ENCODE measurements at places on chromosomes 7 and 10.
A peak's percentile ranks its signal among the peaks of the same experiment; 100 is the strongest.

DNA sequence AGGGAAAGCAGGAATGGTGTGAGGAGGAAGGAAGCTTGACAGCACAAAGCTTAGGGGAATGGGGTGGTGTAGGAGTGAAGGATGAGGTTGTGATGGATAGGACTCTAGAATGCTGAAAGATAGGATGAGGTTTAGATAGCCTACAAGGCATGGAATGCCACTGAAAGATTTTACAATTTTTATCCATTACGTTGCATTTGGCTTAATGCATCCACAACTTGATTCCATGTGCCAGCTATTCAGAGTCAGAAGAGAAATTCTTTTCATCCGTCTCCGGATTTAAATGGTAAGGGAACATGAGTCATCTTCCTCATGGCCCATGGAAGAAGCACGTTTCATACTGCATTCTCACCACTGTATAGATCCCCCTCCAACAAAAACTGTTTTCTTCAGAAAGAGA, 212.4 kb upstream of the BMPER start:
- no peak for DNase-seq

DNA sequence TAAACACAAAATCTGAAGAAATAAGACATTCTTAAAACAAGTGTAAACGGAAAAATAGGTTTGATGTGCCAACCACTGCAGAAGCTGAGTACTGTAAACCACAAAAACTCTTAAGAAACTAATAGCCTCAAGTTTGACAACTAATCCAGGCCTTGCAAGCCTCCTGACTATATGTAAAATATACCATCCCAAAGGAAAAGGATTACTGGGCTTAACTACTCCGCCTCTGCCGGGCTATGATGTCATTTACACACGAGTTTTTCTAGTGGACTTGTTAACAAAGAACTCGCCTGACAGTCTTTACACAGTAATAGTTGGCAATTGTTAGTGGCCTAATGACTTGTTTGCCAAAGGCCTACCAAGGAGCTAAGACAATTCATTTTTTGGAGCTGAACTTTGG, 2.1 kb downstream of the KIF5B start:
- DNase-seq = no peak

- no peak for DNase-seq
These were observed 18.4 kb downstream of the PPIA start for GRCh38 chr7:44814919-44815318.

DNA sequence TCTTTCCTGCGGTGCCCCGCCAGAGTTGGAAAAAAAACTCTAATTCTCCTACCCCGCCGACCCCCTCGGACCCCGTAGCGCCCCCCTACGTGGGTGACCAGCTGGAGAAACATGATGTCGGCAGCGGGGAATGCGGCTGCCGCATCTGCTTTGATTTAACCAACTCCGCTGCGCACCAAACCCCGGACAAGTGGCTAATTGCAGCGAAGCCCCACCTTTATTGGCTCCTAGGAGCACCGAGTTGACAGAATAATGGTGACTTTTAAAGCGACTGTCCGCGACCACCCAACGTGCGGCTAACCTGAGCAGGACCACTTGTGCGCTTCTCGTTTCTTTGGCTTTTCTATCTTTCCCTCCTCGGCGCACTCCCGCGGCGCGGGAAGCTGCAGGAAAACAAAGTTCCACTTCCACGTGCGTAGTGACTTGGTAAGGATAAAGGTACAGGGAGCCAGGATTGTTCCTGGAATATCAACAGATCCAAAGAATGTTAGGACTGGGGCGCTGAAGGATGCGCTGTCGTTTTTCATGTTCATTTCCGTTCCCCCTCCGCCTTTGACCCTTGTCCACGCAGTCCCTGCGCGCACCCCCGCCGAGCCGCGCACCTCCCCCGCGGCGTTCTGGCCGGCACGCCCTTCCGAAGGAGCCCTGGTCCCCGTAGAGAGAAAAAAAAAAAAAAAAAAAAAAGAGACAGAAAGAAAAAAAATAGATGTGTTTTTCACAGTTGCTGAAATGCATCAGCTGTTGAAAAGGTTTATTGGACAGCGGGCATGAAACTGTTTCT, 1.4 kb downstream of the WNT16 start:
- DNase-seq = no peak

- no peak for DNase-seq
These were observed 508.9 kb downstream of the SORCS1 start for GRCh38 chr10:106655636-106656035.

DNA sequence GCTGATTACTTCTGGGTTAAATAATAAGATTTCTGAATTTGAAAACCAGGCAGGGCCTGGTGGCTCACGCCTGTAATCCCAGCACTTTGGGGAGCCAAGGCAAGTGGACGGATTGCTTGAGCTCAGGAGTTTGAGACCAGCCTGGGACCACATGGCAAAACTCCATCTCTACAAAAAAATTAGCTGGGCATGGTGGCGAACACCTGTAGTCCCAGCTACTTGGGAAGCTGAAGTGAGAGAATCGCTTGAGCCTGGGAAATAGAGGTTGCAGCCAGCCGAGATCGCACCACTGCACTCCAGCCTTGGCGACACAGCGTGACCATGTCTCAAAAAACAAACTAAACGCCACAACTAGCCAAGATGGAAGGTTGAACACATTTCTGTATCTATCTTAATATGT, 3.5 kb downstream of the CYCS start:
- no peak for DNase-seq

DNA sequence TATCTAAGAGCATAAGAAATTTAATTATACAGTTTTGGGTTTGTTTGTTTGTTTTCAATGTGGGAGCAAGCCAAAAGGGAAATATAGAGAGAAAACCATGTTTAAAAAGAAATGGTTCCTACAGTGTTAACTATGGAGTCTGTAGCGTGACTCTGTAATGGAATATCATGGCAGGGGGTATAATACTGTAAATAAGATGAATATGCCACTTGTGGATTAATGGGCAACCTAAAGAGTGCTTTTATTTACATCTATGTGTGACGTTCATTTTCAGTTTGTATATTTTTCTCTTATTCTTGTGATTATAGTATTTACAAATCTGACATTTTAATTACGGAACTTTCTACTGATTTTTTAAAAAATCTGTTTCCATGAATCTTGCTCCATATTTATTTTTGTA, 95.9 kb downstream of the POLL start:
- DNase-seq = no peak

DNA sequence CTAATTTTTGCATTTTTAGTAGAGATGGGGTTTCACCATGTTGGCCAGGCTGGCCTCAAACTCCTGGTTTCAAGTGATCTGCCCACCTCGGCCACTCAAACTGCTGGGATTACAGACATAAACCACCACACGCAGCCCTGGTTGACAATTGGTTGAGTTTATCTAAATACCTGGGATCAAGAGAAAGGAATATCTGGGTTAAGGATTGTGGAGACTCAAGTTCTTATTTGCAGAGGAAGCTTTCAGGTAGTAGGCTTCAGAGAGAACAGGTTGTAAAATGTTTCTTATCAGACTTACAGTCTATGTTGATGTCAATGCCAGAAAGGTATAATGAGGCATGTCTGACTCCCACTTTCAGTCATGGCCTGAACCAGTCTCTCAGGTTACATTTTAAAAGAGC, 5.9 kb upstream of the TMEM254 start:
- no peak for DNase-seq

DNA sequence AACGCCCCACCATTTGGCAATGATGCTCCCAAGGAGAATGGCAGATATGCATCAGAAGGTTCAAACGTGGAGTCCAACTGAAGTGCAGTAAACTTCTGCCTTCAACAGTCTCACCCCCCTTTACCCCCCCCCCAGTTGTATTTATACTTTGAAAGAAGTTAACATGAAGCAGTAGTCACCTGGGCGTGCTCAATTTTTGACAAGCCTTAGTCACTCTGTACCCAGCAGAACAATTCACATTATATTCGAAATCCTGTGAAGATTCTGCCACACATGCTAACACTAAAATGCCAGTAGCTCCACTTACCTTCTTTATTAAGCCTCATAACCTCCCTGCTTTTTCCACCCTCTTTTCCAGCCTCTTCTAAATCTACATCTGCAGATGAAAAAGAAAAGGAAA, 894 bp downstream of the ATXN7L1 start:
- no peak for DNase-seq

- no peak for DNase-seq
These were observed 16.2 kb downstream of the CTBP2 start for GRCh38 chr10:125144206-125144605.

- DNase-seq = no peak
These were observed 9.9 kb upstream of the MYO1G start for GRCh38 chr7:44988701-44989100.

DNA sequence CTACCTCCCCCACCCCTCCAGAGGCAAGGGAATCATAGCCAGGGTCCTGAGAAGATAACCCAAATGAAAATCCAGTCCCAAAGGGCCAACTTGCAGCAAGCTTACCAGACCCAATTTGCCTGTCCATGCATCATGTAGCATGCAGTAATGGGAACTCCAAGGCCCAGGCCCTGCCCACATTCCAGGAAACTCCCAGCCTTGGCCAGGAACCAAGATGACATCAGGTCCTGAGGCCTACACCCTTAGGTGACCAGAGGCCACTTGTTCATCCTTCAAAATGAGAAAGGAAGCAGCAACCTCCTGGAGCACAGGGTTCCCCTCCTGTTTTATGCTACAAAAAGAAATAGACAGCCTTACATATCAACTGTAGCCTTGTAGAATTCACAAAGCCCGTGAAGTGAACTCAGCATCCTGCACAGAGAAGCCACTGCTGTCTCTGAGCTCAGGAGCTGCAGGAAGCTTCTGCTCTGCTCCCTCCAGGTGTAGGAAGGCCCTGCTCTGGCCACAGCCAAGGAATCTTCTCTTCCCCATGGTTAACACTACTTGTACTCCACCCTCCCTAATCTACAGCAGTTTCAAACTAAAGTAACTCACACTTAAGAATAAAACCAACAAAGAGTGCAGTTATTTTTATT, 30.3 kb upstream of the GRB10 start:
- peak; percentile 83 for DNase-seq

GRCh38 chr10:88804083-88804812, 1.7 kb downstream of the LIPM start:
- no peak for DNase-seq

- DNase-seq = no peak
These were observed 45.7 kb downstream of the IMMP2L start for GRCh38 chr7:111516612-111517011.

GRCh38 chr7:77542895-77543294, 5.8 kb downstream of the PTPN12 start:
- DNase-seq = no peak

- DNase-seq = no peak
These were observed 85.4 kb upstream of the RHOBTB1 start for GRCh38 chr10:61029411-61029810.

GRCh38 chr10:121519901-121520493, 78.2 kb downstream of the FGFR2 start:
- DNase-seq = no peak

- no peak for DNase-seq
These were observed 9.8 kb downstream of the CEP41 start for GRCh38 chr7:130430841-130431666.

DNA sequence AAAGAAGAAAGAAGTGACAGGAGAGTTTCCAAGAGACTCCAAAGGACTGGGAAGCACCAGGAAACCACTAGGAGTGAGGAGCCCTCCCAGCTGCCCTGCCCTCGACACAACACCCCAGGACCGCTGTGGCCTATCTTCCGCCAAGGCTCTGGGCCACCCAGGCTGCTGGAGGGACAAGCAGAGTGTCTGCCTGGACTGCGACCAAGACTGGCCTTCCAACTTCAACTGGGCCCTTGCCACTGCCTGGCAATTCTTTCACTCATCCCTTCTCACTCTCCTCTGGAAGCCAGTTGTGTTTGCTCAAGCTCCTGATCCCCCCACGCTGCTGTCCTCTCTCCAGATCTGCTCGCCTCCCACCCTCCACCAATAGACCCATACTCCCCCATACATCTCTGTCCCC, 10.2 kb downstream of the KIAA1549 start:
- no peak for DNase-seq

DNA sequence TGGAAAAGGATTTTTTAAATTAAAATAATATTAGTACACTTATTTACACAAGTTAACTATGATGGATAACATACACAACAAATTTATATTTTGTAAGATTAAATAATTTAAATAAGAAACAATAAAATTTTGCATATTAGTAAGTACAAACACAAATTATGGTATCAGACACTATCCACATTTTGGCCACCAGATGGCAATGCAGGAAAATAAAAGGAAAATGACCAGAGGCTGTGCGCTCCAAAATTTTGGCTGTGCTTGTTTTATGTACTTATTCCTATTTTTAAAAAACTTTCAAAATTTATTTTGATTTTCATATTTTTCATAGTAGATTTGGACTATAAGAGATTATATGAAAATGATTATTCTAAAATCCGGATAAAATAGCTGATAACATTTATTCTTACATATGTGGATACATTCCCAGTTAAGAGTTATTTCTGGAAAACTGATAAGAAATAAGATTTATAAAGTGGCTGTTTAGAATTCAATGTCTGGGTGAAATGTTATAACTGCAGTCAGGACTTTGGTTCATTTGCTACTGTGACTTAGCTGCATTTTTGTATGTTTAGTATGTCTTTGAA, 274.7 kb upstream of the HGF start:
- DNase-seq = no peak

DNA sequence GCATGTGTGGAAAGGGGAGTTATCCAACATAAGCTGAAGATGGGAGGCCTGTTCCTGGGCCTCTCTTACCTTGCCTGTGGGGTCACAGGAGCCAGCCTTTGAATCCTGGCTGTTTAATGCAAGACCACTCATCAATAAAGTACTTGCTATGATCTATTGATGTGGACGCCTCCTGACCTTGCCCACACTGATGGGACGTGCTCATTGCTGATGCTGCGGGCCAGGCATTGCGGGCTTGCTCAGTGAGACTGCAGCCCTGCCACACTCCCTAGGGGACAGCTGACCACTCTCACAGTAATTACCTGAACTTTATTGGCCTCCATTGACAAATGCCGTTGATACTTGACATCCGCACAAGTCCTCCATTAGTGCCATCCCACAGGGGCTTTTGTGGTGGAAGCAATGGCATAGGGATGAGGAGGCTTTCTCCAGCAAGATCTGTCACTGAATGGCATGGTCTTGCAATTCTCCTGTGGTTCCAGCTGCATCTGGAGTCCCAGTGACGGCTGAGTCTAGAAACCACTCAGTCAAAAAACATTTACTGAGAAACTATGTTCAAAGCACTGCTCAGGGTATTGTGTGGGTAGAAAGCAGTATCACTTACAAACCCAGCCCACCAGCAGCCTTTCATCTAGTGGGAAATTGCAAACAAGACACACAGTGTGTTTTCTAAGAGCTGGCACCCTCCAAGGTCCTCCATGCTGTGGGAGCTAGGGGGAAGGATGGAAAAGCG, 135.1 kb upstream of the YAE1 start:
- no peak for DNase-seq

GRCh38 chr7:45563941-45564461, 10.2 kb upstream of the ADCY1 start:
- no peak for DNase-seq
